IPS-NIHi11 (cell line): ENCODE measurements at places on chromosomes 2 and 18.

DNA sequence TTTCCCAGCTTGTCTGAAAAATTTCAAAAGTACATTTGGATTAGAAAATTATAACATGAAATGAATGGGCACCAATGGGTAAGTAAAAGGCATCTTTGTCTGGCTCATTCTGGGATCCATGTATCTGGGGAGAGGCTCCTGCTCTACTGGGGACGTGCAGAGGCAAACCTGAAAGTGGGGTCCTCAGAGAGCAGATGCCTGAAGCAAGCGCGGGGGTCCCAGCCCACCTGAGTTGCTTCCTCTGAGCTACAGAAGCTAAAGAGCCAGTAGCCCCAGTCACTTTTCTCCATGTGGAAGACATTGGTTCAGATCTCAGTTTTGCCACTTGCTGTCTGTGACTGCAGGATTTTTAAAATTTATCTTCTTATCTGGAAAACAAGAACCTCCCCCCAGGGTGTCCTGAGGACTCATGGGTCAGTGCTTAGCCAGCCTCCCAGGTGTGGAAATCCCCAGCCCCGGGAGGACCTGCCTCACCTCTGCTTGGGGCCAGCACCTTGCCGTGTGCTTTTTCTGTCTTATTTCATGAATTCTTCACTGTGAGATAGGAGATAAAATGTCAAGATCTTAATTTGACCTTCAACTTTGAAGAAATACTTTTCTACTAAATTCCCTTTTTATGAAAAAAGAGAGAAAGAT, 25.1 kb upstream of the ODC1 start:
- DNase-seq = no peak

DNA sequence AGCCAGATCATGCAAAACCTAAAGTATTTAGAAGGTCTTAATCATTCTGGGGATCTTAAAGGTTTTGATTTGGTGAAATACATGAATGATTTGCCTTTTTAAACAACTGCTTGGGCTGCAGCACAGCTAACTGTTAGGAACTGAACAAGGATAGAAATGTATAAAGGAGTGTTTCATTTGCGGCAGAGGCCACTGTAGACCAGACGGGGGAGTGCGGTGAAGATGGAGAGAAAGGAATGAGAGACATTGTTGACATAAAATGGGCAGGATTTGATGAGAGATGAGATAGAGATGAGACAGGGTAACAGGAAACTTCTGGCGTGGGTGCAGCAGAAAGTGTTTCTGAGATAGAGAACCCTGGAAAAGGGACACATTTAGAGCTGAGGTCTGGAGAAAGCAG, 308.1 kb downstream of the TMX3 start:
- no peak for DNase-seq

GRCh38 chr18:8776013-8776943, 70.9 kb downstream of the MTCL1 start:
- no peak for DNase-seq

GRCh38 chr2:42281416-42282081, 79.5 kb downstream of the COX7A2L start:
- DNase-seq = no peak

DNA sequence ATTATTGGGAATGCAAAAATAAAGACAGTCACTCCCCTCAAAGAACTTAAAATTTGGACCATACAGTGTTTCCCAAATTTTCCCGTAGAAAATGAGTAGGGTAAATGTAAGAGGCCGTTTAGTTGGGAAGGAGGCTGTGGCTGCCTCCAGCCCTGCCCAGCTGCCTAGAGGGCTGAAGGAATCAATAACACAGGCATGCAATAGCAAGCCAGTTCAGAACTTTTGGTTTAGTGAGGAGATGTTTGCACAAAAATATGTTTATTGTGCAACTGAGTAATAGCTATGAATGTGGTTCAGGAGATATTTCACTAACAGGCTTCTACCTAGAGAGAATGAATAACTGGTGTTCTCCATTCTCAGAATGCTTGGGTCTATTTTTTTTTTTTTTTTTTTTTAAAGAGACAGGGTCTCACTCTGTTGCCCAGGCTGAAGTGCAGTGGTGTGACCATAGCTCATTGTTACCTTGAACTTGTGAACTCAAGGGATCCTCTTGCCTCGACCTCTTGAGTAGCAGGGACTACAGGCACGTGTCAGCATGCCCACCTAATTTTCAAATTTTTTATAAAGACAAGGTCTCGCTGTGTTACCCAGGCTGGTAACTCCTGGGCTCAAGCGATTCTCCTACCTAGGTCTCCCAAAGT, 23.6 kb downstream of the UGP2 start:
- DNase-seq = no peak

DNA sequence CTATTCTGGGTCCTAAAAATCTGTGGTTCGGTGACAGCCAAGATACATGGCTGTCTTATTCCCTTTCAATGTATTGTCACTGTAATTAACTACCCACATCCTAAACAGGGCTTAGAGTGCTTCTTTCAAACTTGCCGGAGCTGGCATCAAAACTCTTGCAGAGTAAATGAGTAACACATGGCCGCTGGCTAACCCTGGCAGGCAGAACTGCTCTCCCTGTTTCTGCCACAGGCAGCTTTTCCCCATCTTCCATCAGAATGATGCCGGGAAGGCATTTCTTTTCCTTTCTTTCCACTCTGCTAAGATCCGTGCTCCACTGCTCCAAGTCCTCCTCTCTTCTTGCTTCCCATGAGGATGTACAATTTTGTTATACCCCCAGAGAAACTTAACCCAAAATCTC, 54.8 kb upstream of the PTPRM start:
- no peak for DNase-seq

- no peak for DNase-seq
Measured at GRCh38 chr2:114192362-114192761, 250.1 kb upstream of the DPP10 start.

DNA sequence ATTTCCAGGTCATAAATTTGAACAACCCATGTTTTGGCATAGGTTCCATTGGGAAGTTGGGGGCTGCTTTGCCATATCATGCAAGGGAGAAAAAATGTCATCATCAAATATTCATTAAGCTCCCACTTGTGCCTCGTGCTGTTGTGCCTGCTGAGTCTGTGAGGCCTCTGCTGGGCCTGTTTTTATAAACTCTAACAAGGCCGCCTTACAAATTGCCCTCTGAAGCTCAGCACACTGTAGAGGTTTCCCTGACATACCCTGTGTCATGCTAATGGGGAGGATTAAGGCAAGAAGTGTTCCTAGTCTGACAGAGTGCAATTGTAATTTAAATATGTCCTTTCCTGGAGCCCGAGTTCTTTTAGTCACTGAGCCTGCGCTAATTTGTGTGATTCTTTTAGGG, 17.6 kb downstream of the OSBPL6 start:
- DNase-seq = peak; percentile 60
